ENCODE measurements at places on chromosomes 1 and 21. TPM values are rescaled to one million over a fixed set of nuclear protein-coding genes. Genes with fewer than 3 reads are reported as not detected.

The CFHR5 gene
- polyA plus RNA-seq, result not detected

- peak; percentile 76 for DNase-seq
These were observed 33.4 kb upstream of the TENT5B start for GRCh38 chr1:27045973-27046558.

- DNase-seq, result no peak
These were observed 650.3 kb upstream of the NR5A2 start for GRCh38 chr1:199377211-199377610.

The SPRR2F gene
- polyA plus RNA-seq, result not detected

GRCh38 chr1:159181328-159182024, 10.1 kb downstream of the CADM3 start:
- no peak for DNase-seq

The TNNT2 gene
- 1,187 TPM for polyA plus RNA-seq

- no peak for DNase-seq
These were observed 2.8 kb downstream of the MYCL start for GRCh38 chr1:39898648-39899603.

DNA sequence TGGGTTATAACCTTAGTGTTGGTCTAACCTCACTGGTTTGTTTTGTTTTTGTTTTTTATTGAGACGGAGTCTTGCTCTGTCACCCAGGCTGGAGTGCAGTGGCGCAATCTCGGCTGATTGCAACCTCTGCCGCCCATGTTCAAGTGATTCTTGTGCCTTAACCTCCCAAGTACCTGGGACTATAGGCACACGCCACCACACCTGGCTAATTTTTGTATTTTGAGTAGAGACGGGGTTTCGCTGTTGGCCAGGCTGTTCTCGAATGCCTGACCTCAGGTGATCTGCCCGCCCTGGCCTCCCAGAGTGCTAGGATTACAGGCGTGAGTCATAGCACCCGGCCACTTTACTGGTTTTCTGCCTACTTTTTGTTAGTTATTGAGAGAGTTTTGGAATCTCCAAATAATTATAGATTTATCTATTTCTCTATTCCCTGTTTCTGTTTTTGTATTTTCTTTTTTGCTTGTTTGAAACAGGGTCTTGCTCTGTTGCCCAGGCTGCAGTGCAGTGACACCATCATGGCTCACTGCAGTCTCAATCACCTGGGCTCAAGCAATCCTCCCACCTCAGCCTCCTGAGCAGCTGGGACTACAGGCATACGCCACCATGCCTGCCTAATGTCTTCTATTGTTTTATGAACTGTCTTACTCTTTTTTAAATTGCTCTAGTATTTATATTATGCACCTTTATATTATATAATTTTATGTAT, 21.4 kb downstream of the SMG7 start:
- no peak for DNase-seq

GRCh38 chr1:44571712-44572571, 102.3 kb downstream of the TMEM53 start:
- DNase-seq, result no peak

DNA sequence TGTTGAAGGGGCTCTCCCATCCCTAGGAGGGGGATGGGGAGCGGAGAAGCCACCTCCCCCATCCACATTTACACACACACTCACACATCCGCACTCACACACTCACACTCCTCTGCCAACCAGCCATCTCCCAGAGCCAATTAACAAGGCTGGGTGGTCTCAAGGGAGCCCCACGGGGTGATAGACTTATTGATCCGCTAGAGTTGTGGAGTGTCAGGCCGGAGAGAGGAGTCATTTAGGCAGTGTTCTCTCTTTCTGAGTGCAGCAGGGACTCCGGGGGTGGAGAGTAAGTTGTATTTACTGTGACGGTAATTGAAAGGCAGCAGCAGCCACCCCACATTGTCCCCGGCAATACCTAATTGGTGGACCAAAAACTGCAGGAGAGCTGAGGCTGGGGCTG, 61.6 kb downstream of the KLHDC7A start:
- DNase-seq, result no peak

DNA sequence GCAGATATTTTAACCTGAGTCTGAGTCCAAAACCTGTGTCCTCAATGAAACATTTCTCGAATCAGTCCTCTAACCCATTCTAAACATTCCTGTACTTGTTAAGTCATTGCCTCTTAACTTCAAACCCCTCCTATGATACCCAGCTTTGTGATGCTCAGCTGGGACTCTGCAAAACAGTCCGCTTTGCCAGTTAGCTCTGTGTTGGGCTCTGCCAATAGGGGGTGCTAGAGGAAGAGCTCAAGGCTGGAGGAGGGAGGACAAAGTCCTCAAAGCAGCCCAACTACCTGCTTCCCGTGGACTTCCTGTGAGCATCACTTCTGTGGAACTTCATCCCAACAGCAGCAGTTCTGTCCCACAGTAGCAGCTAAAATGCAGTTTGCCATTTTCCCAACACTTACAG, 38.1 kb upstream of the SYT14 start:
- DNase-seq, result no peak

- DNase-seq, result no peak
These were observed 59.0 kb downstream of the ZBTB17 start for GRCh38 chr1:15916916-15917315.

DNA sequence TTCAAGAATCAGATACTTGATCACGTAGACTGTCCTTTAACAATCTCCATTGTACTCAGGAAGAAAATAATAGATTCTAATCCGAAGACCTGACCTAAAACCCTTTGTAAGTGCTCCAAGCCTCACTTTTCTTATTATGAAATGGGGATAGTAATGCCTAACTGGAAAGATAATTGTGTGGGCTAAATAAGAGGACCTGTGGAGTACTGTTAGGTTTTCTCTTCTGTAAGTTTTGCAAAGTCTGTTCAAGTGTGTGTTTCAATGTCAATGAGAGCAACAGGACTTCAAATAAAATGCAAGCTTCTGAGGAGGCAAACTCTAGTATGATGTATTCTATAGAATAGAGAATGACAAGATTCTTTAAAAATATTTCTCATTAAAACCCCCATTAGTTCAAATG, 348.6 kb downstream of the USP25 start:
- DNase-seq, result no peak

- DNase-seq, result no peak
These were observed 14.8 kb upstream of the COL11A1 start for GRCh38 chr1:103122983-103123720.

DNA sequence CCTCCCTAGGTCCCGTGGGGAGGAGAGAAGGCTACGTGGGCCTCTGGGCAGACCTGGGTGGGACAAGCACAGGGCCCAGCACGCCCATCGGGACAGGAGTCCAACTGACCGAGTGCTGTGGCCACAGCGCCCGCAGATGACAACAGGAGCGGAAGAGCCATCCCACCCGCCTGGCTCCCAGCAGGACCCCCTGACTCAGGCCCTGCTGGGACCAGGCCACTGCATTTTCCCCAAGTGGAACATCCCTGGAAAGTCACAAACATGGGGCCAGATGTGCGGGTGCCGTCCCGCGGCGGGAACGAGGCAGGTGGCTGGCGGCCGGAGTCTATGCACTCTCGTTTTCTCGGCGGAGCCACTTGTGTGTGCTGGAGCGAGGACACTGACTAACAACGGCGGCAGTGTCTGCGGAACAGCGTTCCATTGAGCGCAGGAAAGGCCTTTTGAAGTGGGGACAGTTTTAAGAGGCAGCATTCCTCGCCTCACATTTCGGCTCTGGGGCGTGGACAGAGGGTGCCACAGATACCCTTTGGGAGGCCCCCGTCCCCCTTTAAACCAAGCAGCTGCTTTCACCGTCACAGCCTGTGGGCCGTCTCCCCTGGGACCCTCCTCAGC, 93.7 kb upstream of the ARHGEF16 start:
- no peak for DNase-seq

GRCh38 chr21:30072496-30072895, 94.1 kb downstream of the CLDN17 start:
- DNase-seq, result no peak

The HCRTR1 gene
- 0.15 TPM for polyA plus RNA-seq

DNA sequence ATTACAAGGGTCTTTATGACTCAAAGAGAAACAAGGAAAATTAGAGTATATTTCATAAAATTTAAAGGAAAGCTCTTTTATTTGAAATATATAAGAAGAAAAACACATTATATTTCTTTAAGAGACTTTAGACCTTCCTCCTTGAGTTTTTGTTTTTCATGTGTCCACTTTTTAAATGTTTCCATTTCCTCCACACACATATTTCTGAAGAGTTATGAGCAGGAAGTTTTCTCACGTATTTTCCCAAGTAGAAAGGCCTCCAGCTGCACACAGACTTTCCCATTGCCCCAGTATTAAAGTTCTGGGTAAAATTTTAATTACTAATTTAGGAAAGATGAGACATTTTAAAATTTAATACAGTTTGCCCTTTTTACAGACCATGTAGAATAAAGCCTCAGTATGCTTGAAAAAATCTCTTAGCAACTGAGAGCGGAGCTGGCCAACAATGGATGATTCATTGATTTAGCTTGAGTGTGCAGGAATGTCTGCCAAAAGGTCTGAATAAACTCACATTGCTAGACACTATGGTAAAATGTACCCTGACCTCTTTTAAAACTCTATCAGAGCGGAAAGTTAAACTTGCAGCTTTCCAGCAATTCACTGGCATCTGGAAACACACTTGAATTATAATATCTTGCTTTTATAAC, 57.9 kb downstream of the DDAH1 start:
- peak; percentile 89 for DNase-seq

DNA sequence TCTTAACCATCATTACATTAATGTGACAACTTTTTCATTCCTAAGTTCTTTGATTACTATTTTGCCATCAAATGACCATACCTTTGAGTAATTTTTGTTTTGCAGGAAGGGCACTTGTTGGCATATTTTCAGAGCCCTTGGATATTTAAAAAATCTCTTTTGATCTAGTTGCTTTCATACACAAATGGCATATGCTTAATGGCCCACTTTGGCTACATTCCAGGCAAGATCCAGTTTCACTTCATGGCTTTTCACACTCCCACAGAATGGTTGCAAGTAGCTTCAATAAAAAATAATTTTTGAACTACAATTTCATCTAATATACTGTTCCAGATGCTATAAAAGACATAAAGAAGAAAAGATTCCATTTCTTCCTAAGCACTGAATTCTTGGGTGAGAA, 18.1 kb downstream of the ADAM30 start:
- no peak for DNase-seq

The ATP1A2 gene
- 44.5 TPM for polyA plus RNA-seq

The VSIG8 gene
- not detected for polyA plus RNA-seq

GRCh38 chr1:26831546-26832248, 5.2 kb downstream of the ZDHHC18 start:
- no peak for DNase-seq

GRCh38 chr1:54159733-54160316, 7.0 kb upstream of the CDCP2 start:
- no peak for DNase-seq

DNA sequence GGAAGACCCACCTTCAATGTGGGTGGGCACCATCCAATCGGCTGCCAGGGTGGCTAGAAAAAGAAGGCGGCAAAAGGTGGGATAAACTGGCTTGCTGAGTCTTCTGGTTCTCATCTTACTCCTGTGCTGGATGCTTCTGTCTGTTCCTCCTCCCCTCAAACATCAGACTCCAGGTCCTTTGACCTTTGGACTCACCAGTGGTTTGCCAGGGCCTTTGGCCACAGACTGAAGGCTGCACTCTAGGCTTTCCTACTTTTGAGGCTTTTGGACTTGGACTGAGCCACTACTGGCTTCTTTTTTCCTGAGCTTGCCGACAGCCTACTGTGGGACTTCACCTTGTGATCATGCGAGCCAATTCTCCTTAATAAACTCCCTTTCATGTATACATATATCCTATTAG, 55.9 kb downstream of the VCAM1 start:
- no peak for DNase-seq
